Heart left ventricle (tissue), 16 donors: ENCODE measurements at places on chromosomes 2 and 18. TPM values are rescaled to one million over a fixed set of nuclear protein-coding genes. Genes with fewer than 3 reads are reported as not detected.

- no peaks in the 10 kb centered on the region for H3K36me3 ChIP-seq
- no peak overlapping the region for H3K4me3 ChIP-seq
- no peaks in the 10 kb centered on the region for H3K4me1 ChIP-seq
- peak overlapping the region; percentile 65 for H3K27ac ChIP-seq
- DNase-seq = no peak
Measured at GRCh38 chr2:217249121-217250012, 389.5 kb upstream of the TNP1 start.

- H3K27ac ChIP-seq = no peak overlapping the region
- H3K36me3 ChIP-seq = no peaks in the 10 kb centered on the region
- DNase-seq = no peak
- H3K27me3 ChIP-seq = no peaks in the 10 kb centered on the region
- no peaks in the 10 kb centered on the region for H3K4me1 ChIP-seq
Measured at GRCh38 chr2:61218817-61219170, 56.8 kb downstream of the C2orf74 start.

DNA sequence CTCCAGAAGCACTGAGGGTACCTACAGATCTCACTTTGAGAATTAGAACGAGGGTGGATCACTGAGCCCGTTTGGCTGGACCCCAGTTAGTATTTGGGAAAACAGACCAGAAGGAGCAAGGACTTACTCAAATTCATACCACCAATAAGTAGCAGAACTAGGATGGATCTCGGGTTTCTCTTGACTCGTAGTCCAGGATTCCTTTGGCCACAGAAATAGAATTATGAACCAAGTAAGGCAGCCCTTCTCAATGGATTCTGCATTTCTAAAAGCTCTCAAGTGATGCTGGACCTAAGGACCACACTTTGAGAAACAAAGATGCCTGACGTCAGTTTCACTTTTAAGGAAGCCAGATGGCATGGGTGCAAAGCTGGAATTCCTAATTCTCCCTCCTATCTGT, 153.0 kb downstream of the KLHL29 start:
- no peak overlapping the region for H3K4me3 ChIP-seq
- no peak for DNase-seq
- no peaks in the 10 kb centered on the region for H3K4me1 ChIP-seq
- H3K27me3 ChIP-seq = no peaks in the 10 kb centered on the region
- H3K27ac ChIP-seq = no peak overlapping the region

DNA sequence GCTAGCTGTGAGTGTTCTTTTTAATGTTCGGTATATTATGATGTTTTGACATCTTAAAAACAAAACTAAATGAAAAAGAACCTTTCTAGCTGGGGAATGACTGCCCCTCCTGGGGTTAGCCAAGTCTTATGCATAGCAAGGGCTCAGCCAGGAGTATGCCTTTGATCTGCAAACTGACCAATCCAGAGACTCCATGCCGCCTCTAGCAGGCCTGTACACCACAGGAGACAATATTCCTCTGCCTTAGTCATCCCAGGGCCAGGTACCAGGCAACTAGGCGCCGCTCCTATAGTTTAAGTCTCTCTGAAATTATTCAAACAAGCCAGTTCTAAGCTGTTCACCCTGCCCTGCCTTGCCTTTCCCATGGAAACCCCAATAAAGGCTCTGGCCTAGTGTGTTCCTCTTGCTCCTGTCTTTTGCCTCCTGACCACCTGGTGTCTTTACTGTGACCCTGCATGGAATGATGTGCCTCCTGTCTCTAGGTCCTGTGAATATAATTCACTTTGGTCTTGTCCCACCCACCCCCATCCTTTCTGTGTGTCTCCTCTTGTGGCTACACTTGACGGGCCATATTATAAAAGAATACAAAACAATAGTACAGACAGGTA, 52.0 kb upstream of the CHN1 start:
- no peak overlapping the region for H3K27ac ChIP-seq
- DNase-seq = no peak
- no peaks in the 10 kb centered on the region for H3K27me3 ChIP-seq

- DNase-seq = no peak
- no peak overlapping the region for H3K27ac ChIP-seq
- no peaks in the 10 kb centered on the region for H3K27me3 ChIP-seq
- no peaks in the 10 kb centered on the region for H3K36me3 ChIP-seq
Measured at GRCh38 chr18:61413396-61413795, 80.2 kb downstream of the CDH20 start.

DNA sequence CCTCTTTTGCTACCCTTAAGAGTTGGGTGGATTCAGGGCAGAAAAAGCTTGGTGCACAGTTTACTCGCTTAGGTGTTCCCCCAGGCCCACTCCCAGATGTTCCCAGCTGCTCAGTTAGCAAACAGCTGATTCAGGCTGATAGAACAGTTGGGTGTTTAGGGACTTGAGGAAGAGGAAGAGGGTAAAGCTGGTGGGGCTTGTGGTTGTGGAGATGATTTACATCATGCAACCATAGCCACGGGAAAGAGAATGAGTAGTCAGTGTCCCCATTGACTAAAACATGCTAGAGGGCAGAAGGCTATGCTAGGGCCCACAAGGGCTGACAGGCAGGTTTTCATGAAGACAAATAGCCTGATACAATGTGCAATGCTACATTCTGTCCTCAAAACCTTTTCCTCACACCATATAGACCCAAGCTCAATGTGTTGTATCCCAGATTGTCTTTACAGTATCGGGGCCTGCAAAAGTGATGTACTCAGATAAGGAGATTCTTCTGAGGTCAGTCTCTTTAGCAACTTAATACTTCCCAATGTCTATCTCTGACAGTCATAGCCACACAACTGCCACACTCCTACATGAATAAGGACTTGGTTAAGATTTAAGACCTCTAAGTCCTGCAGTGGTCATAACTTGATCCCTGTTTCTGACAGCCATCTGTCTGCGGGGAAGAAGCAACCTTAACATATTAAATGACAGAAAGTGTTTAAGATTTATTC, 15.6 kb downstream of the COLEC12 start:
- H3K4me1 ChIP-seq = no peaks in the 10 kb centered on the region
- no peak overlapping the region for H3K4me3 ChIP-seq
- no peak overlapping the region for H3K27ac ChIP-seq
- DNase-seq = no peak
- no peaks in the 10 kb centered on the region for H3K36me3 ChIP-seq

GRCh38 chr2:81396417-81397019, 1092.0 kb upstream of the LRRTM1 start:
- H3K4me3 ChIP-seq = no peak overlapping the region
- H3K4me1 ChIP-seq = no peaks in the 10 kb centered on the region
- H3K27ac ChIP-seq = no peak overlapping the region
- H3K36me3 ChIP-seq = no peaks in the 10 kb centered on the region

DNA sequence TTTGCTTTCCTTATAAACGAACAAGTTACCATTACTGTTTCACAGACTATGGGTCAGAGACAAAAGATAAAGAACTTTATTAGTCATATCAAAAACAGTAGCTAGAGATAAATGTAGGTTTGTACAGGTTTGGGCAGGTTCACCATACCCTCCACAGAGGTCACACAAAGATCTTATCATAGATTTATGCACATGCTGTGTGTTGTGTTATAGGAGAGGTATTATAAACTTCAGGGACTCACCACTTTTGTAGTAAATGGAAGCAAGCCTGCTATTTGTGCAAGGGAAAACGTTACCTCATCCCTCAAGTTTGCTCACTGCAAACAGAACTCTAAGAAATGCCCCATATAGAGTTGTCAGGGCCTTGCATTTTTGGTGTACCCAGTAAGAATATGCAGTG, 584.5 kb upstream of the LRRTM1 start:
- no peaks in the 10 kb centered on the region for H3K36me3 ChIP-seq
- no peak for DNase-seq
- H3K27me3 ChIP-seq = no peaks in the 10 kb centered on the region
- H3K4me3 ChIP-seq = no peak overlapping the region
- H3K4me1 ChIP-seq = no peaks in the 10 kb centered on the region
- no peak overlapping the region for H3K27ac ChIP-seq

DNA sequence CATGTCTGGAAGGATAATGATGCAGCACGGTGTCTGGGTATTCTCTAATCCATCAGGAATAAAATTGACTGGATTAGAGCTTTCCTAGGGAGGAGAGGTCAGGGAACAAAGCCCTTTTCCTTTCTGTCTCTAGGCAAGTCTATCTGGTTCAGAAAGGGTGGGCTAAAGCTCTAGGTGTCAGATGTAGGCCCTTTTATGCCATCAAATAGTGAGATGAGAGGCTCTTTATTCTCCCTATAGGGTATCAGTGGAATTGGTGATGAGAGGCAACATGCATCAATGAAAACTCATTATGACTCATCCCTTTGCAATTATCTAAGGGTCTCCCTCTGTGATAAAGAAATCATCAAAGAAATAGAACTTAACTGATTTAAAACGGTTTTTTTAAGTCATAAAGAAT, 328.0 kb upstream of the CRIM1 start:
- no peaks in the 10 kb centered on the region for H3K27me3 ChIP-seq
- DNase-seq = no peak
- H3K27ac ChIP-seq = no peak overlapping the region
- H3K36me3 ChIP-seq = no peaks in the 10 kb centered on the region
- H3K4me3 ChIP-seq = no peak overlapping the region

DNA sequence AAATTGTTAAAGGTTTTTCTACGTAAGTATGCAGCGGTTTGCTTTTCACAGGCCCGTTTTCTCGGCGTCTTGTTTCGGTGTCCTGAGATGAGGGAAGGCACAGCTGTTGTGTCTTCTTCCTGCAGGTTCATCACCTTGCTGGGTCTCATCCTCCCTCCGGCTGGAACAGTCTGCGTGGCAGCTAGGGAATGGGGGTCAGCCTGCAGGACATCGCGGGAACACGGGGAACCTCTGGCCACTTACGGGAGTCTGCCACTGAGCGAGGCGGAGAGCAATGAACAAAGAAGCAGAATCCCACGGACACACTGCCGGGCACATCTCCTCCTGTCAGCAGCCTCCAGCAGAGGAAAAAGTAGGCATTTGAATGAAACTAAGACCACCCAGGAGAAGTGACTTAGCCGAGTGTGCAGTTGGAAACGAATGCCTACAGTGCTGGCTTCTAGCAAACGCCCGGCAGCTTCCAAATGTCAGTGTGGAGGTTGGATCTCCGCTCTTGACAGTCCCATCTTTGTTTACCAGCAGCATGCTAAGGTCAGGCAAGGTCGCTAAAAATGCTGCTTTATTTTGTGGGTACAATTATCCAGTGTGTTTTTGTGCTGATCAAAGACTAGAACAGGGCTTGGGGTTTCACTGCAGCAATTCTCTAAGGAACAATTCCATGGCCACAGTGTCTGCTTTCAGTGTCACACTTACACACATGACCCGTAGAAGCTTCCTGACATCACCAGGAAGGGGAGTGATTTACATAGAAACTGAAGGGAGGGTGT, 109.8 kb upstream of the SEC11C start:
- no peaks in the 10 kb centered on the region for H3K27me3 ChIP-seq
- H3K27ac ChIP-seq = no peak overlapping the region
- H3K36me3 ChIP-seq = no peaks in the 10 kb centered on the region
- no peaks in the 10 kb centered on the region for H3K4me1 ChIP-seq
- DNase-seq = no peak
- H3K4me3 ChIP-seq = no peak overlapping the region

- H3K36me3 ChIP-seq = no peaks in the 10 kb centered on the region
- H3K4me1 ChIP-seq = no peaks in the 10 kb centered on the region
- no peak overlapping the region for H3K4me3 ChIP-seq
- no peak for DNase-seq
Measured at GRCh38 chr2:177852389-177852788, 220.2 kb downstream of the PDE11A start.

DNA sequence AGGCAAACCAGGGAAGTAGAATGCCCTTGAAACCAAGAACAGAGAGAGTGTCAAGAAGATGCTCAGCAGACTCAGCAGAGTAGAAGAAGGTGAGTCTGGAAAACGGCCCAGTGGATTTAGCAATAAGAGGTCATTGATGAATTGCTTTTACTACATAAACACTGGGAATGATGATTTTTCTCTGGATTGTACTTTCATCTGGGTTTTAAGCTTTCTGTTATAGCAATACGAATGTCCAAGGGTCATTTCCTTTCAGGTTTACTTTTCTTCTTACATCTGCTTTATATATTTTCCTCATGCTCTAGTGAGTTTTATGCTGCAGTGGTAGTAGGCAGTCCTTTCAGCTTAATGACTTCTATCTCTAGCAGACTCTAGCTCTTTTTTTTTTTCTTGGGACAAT, 16.9 kb downstream of the EML6 start:
- H3K4me1 ChIP-seq = no peaks in the 10 kb centered on the region
- no peak overlapping the region for H3K27ac ChIP-seq
- no peak overlapping the region for H3K4me3 ChIP-seq
- H3K36me3 ChIP-seq = no peaks in the 10 kb centered on the region
- peaks cover 3% of the 10 kb centered on the region for H3K27me3 ChIP-seq
- DNase-seq = no peak

- peak overlapping the region; percentile 71 for H3K27ac ChIP-seq
- no peaks in the 10 kb centered on the region for H3K36me3 ChIP-seq
- H3K4me1 ChIP-seq = peaks cover 5% of the 10 kb centered on the region
- no peak for DNase-seq
- no peaks in the 10 kb centered on the region for H3K27me3 ChIP-seq
Measured at GRCh38 chr2:43019025-43019367, 207.4 kb downstream of the ZFP36L2 start.

DNA sequence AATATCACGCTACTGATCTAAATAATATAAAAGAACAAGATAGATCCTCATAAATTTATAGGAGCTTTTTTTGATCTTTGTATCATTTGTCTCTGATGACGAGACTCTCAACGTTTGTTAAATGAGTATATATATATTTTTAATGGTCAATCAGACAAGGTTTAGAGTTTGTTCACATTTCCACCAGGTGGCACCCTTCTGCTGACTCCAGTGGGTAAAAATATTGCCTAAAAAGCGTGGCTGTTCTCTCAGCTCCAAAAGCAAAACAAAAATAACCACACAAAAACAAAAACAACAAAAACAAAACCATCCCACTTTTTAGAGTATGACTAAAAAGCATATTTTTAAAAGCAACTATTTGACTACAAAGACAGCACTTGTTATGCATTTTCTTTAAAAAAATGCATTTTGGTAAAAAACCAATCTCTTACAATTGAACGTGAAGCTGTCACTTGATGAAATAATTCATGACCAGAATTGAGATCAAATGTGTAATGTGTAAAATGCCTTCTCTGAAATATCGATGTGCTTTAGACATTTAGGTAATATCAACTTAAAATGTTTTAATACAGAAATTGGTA, 723.2 kb downstream of the DPP10 start:
- H3K27me3 ChIP-seq = peaks cover 26% of the 10 kb centered on the region
- no peaks in the 10 kb centered on the region for H3K4me1 ChIP-seq
- no peak for DNase-seq
- no peak overlapping the region for H3K4me3 ChIP-seq
- H3K27ac ChIP-seq = no peak overlapping the region

- no peaks in the 10 kb centered on the region for H3K36me3 ChIP-seq
- H3K4me3 ChIP-seq = no peak overlapping the region
- no peaks in the 10 kb centered on the region for H3K27me3 ChIP-seq
- H3K4me1 ChIP-seq = no peaks in the 10 kb centered on the region
- H3K27ac ChIP-seq = no peak overlapping the region
Measured at GRCh38 chr2:192940767-192941166, 746.0 kb upstream of the TMEFF2 start.

GRCh38 chr2:100819370-100820272, at the start of gene NPAS2:
Gene NPAS2, plus strand, starts transcription at chr2:100820139. Its CDS starts 84,616 bp downstream, at chr2:100904755.
- H3K4me1 ChIP-seq = peaks cover 61% of the 10 kb centered on the region
- peak within 1 kb of the TSS; percentile 80 for H3K4me3 ChIP-seq
- peak within 1 kb of the TSS; percentile 92 for H3K27ac ChIP-seq

GRCh38 chr18:2981212-2981728, 31.7 kb downstream of the LPIN2 start:
- H3K36me3 ChIP-seq = no peaks in the 10 kb centered on the region
- peak overlapping the region; percentile 26 for H3K27ac ChIP-seq
- H3K27me3 ChIP-seq = no peaks in the 10 kb centered on the region
- H3K4me3 ChIP-seq = no peak overlapping the region
- no peak for DNase-seq

ABCG8 gene
- total RNA-seq = not detected

G6PC2 gene
- not detected for total RNA-seq

ABCB11 gene
- total RNA-seq = 0.09 TPM

NPAS2 gene
- total RNA-seq = 37.3 TPM

POLR1A gene
- 21.2 TPM for total RNA-seq

GLI2 gene
- total RNA-seq = 0.67 TPM
